ENCODE measurements at places on chromosomes 2 and 18.

DNA sequence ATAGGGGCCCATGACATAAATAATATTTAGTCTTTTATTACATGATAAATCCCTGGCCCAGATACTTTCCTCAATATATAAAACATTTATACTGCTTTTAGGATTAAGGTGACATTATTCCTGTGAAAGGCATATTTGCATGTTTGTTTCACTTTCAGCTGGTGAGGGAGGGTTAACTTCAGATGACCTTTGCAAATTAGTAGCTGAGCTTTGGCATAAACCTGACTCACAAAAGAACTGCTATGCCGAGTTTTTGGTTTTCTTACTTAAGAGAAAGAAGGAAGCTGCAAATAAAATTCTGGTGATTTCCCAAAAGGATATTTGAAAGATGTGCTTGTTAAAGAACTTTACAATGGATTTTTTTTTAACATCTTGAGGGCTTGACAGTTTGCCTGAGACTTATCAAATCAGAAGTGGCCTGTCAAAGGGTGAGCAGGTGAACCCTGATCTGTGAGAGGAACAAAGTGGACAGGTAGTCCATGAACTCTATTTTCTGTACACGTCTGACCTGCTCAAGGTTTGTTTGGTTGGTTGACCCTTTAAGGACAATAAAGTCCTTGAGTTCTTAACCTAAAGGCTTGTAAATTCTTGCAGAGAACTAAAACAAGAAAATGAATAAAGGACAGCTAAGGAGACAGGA is 93.5 kb downstream of the FAM124B start:
- no peak for DNase-seq

- DNase-seq, result no peak
Observed at GRCh38 chr18:36829362-36830157, 633 bp downstream of the KIAA1328 start.

GRCh38 chr2:158182676-158183295 is 81.1 kb downstream of the UPP2 start:
- no peak for DNase-seq

GRCh38 chr18:63936156-63936931 is 12.8 kb upstream of the HMSD start:
- peak; percentile 32 for DNase-seq

DNA sequence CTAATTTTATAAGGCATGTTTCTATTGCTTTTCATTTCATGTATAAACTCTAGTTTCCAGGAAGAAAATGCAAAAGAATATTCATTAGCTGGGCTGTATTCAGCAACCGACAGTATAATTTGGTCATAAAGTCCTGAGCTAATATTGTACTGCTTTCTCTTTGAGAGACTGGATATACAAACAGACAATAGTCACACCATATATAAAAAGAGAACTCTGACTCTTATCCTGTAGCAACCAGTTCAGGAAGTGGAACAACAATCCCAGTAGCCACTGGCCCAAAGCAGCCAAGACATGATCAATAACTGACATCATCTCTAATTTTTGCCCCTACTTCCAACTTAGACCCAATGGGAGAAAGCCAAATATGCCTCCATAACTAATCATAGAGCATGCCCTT is 160.8 kb downstream of the FSIP2 start:
- DNase-seq, result no peak

GRCh38 chr2:121598087-121598486 is 51.2 kb downstream of the CLASP1 start:
- DNase-seq, result no peak

DNA sequence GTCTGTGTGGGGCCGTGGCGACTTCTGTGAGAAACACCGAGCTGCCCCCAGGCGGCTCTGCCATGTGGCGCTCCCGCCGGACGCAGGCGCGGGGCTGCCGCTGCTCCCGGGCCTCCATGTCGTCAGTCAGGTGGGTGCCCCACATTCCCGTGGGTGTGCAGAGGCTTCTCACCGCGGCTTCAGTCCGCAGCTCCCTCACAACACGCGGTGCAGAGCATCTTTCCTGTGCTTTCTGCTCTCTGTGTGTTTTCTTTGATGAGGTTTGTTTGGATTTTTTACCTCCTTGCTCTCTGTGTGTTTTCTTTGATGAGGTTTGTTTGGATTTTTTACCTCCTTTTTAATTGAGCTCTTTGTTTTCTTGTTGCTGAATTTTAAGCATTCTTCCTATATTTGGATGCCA is 13.0 kb downstream of the AQP12A start:
- DNase-seq, result peak; percentile 15

- DNase-seq, result no peak
Observed at GRCh38 chr2:3533836-3534235, 14.5 kb upstream of the ADI1 start.

- no peak for DNase-seq
Observed at GRCh38 chr2:206721256-206721920, 3.2 kb upstream of the DYTN start.

- DNase-seq, result no peak
Observed at GRCh38 chr2:214902286-214902685, 92.8 kb upstream of the BARD1 start.

- DNase-seq, result no peak
Observed at GRCh38 chr18:67893916-67894315, 377.4 kb upstream of the DSEL start.

GRCh38 chr2:40095000-40095399 is 315.9 kb upstream of the THUMPD2 start:
- no peak for DNase-seq

GRCh38 chr18:11004294-11004693 is 145.1 kb downstream of the PIEZO2 start:
- DNase-seq, result no peak

DNA sequence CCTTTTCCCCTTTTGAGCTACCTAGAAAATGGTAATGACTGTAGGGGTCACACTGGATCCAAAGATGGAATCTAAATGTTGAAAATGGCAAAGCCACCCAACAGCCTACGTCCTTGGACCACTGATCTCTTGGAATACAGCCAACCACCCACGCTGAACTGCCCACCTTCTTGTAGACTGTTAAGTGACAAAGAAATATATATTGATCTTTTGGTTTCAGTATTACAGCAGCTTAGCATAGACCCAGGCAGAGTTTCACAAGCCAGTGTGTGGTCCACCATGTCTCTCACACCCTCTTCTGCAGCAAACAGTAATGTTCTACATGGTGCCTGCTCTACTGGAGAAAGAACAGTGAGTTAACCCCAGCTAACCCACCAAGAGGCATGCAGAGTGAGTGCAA is 20.2 kb downstream of the CACNB4 start:
- DNase-seq, result no peak

DNA sequence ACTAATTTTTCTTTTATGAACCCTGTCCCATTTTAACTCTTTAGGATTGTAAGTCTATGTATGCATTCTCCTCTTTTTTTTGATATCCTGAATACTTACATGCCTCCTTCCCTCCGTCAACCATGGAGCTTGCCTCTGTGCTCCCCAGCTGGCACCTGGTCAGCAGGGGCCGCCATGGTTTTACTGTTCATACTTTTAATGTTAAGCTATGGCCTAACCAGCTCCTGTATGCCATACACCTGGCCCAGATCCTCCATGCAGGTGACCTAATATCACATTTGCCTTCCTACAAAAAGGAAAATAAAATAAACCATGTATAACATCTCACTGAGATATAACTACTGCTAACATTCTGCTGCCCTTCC is 283.1 kb upstream of the TRIB2 start:
- DNase-seq, result no peak

DNA sequence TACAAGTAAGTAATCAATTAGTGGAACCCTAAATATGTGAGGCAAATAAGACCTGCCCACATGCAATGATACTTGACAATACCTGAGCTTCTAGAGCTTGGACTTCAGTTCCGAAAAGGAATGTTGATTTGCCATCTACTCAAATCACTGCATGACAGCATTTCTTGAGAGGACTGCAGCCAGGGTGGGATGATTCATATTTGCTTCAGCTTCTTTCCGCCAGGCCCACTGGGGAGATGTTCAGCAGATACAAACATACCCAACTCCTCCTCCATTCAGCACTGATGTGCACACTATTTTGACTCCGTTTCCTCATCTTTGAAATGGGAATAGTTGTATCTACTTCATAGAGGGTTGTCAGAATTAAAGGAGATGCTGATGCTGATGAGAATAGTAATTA is 28.8 kb upstream of the TMEM177 start:
- no peak for DNase-seq

DNA sequence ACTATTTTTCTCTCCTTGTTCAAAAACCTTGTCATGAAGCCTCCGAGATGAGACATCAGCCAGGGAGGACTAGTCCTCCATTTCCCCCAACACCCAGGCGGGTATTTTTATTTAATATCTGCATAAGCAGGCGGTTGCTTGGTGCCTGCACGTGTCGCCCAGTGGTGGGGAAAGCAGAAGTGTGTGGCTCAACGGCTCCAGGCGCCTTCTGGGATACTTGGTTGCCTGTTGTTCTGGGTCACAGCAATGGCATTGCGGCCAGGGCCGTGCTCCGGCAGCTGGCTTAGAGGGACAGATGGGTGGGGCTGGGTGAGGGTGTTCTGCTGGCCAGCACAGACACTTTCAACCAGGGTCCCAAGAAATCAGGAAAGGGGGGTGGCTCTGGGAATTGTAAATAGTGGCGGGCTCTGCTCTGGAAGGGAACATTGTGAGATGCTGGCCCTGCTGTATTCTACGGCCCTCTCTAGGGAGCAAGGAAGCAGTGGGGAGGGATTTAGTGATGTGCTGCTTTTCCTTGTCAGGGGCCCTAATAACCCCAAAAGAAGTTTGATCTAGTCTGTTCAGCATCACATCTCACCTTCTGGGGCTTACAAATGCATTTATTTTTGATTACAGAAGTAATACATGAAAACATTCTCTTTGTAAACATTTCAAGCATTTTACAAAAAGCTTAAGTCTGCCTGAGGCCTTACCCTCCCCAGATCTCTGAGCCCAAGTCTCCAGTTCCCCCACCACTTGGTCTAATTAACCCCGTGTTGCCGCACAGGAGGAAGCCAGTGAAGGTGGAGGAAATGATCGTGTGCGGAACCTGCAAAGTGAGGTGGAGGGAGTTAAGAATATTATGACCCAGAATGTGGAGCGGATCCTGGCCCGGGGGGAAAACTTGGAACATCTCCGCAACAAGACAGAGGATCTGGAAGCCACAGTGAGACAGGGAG is 1.1 kb downstream of the VAMP8 start:
- no peak for DNase-seq

GRCh38 chr18:35038881-35039491 is 2.2 kb upstream of the MAPRE2 start:
- no peak for DNase-seq

GRCh38 chr2:237670641-237671040 is 43.3 kb downstream of the LRRFIP1 start:
- DNase-seq, result no peak

GRCh38 chr2:138716183-138716582 is 64.0 kb downstream of the NXPH2 start:
- no peak for DNase-seq

- no peak for DNase-seq
Observed at GRCh38 chr2:108813732-108814131, 27.2 kb downstream of the CCDC138 start.

DNA sequence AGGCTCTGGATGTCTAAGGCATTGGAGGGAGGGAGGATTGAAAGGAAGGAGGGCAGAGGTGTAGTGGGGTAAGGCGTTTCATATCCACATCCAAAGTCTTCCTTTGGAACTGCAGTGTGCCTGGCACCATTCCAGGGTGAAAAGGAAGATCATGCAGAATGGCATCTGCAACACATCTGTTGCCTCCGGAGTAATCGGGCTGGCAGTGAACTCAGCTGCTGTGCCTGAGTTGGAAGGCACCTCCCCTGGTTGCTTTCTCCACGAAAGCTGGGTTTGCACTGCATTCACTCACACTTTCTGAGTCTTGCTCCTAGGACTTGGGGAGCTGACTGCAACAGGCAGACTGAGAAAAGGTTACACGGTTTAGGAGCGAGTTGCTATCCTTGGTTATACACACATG is 30.3 kb upstream of the SEC11C start:
- DNase-seq, result no peak

GRCh38 chr2:233976087-233976486 is 58.9 kb downstream of the TRPM8 start:
- no peak for DNase-seq

DNA sequence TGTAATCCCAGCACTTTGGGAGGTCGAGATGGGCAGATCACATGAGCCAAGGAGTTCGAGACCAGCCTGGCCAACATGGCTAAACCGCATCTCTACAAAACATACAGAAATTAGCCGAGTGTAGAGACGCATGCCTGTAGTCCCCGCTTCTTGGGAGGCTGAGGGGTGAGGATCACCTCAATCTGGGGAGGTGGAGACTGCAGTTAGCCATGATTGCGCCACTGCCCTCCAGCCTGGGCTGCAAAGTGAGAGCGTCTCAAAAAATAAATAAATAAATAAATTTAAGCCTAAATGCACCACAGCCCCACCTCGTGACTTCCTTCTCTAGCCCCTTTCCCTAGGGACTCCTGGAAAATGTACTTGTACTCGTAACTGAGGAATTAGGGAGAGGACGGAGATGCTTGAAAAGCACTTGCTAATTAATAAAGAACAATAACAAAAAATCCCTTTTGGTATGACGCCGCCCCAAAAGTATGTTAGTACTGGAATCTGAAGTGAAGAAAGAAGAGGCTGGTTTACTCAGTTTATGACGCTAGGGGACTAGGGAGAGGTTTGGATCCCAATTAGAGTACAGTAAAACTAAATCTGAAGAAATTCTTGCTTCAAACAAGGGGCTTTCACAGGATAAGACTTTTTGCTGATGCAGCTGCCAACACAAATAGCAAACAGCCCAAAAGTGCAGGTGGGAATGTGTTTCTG is 887 bp upstream of the ZNF396 start:
- DNase-seq, result no peak

- DNase-seq, result no peak
Observed at GRCh38 chr18:36697905-36698304, 130.9 kb downstream of the TPGS2 start.

DNA sequence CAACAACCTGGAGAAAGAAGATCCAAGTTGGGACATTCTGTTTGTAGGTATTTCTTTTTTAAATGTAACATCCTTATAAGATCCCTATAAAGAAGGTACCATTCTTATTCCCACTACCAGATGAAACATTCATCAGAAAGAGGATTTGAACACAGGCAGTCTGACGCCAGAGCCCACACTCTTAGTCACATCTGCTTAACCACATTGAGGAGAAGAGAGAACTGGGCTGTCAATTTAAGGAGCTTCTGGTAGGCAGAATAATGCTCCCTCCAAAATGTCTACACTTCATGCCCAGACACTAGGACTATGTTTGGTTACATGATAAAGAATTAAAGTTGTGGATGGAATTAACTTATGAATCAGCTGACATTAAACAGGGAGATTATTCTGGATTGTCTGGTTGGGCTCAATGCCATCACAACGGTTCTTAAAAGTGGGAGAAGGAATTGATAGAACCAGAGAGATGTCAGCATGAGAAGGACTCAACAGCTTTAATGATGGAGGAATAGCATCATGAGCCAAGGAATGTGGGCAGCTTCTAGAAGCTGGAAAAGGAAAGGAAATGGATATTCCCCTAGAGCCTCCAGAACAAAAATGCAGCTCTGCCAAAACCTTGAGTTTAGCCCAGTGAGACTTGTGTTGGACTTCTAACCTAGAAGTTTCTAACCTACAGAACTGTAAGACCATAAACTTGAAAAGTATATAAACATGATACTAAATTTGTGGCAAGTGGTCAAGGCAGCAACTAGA is 82.2 kb downstream of the KLF7 start:
- DNase-seq, result no peak

All from T-helper 9 cell (primary cell).